ENCODE measurements at places on chromosomes 2 and 18.

GRCh38 chr2:37457401-37457901, 113.0 kb downstream of the QPCT start:
- DNase-seq, result peak; percentile 59

DNA sequence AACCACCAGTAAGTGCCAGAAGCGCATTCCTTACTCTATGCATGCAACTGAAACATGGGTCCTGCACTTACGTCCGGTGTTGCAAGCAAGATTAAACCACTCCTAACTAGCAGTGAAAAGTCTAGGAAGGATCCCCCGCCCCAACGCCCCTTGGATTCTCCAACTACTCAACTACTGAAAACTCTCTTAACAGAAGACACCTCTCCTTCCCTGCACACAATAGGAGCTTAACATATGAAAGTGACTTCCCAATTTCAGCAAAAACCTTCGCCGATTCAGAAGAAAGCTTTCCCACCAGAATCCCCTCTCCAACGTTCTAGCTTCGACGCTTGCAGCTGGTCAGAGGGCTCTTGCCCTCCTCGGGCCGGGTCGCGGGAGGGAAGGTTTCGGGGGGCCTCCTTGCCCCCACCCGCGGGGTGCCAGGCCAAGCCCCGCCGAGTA, 578 bp downstream of the IWS1 start:
- peak; percentile 74 for DNase-seq

DNA sequence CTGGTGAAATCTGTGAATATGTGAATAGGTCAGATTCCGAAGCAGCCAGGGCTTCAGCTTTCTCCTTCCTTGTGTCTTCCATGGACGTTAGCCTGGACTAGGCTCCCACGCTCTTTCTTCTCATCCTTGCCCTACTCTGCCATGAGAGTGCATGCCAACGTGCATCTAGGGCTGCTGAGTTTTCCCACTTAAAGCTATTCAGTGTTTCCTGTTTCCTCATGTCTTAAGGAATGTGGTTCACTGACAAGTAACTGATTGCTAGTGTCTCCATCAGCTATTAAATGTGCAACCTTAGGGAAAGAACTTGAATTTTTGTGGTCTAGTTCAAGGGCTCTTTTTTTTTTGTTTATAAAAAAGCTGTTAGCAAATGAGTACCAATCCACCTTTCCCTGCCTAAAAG, 642.3 kb upstream of the LINC00305 start:
- no peak for DNase-seq

DNA sequence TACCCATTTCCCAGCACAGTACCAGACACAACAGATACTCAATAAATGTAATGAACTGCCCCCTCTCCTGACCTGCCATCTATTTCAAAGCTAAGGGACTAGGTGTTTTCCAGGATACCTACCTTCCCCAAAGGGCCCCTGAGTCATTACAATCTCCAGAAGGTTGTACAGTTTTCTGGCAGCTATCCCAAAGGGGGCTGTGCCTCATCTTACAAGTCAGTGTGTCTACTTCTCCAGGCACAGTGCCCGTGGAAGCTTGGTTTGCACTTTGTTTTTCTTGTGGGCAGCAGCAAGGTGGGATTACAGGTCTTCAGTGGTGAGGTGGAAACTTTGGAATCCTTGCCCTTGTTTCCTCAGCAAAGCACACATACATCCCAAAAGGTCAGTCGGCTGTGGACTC, 62.8 kb upstream of the CYP26B1 start:
- no peak for DNase-seq

DNA sequence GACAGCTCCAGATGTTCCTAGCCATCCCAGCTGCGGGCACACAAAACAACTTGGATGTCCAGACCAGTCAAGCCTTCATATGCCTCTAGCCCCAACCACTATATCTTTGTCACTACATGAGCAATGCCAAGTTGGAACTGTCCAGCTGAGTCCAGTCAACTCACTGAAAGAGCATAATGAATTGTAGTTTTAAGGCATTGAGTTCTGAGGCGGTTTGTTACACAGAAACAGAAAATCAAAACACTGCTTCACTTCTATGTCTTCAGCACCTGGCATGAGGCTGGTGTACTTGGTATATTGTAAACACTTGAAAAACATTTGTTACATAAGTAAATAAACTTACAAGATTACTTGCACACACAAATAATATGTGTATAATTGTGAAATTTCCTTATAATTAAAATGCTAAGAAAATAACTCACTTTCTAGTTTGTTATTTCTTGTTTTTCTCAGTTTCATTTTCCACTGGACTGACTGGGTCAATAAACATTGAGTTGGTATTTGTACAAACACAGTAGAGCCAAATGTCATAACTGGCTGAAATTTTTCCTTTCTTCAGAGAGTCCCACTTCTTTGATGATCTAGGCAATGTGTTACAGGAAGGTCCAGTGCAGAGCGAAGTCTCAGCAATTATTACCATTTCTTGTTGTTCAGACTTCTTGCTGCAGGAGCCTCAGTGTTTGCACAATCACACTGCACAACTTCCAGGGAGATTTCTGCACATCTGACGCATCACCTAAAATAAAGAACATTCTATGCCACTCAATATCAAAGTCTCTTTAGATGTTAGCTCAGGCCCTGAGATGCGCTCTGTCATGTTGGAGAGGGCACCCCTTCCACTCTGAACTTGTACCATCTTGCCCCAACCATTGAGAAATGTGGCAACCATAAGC, 38.2 kb upstream of the DPP4 start:
- no peak for DNase-seq

GRCh38 chr2:100195942-100196341, 53.6 kb upstream of the AFF3 start:
- no peak for DNase-seq

GRCh38 chr2:56130463-56131070, 53.2 kb upstream of the CCDC85A start:
- DNase-seq, result peak; percentile 78

- peak; percentile 58 for DNase-seq
Measured at GRCh38 chr2:182240862-182241371, 185.9 kb downstream of the PDE1A start.

DNA sequence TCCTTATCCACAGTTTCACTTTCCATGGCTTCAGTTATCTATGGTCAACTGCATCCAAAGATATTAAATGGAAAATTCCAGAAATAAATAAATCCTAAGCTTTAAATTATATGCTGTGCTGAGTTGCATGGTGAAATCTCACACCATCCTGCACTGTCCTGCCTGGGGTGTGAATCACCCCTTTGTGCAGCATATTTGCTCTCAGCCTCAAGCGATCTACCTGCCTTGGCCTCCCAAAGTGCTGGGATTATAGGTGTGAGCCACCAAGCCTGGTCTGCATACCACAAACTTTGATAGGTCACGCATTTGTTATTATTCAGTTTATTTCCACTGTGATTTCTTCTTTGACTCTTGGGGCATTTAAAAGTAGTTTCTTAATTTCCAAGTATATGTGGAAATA, 117.2 kb downstream of the SPIRE1 start:
- no peak for DNase-seq

DNA sequence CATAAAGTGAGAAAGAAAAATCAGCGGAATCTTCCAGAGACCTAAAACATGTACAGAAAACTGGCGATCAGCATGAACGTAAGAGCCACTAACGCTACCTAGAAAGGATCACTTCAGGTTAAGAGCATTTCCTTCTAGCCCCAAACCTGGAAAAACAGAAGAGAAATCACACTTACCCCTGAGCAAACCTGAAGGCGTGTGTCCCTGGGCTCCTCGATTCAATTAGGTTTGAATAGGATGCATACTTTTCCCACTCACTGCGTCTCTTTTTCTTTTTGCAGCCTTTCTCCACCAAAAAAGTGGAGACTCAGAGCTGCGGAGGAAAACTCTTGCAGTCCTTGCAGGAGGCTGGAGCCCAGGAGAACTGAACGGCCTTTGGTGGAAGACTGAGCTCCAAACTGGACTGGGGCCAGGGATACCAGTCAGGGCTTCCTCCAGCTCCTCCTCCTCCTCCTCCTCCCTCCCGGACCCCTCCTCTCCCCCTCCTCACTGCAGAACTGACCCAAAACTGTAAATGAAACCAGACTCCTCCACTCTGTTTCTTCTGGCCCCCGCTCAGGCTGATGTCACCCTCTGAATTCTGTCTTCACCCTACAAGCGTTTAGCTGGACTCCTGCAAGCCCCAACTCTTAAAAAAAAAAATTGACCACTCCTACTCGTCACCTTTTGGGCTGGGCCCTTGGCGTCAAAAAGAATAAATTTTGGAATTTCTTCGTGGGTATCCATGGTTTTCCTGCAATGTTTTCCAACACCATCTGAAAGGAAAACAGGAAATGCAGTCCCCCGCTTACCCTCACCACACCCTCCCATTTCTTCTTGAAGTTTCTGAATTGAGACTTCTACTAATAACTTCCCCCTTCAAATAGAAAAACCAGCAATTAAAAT, at the start of gene COL6A3:
TSS of gene COL6A3 (minus strand) at position 388 of the 885 bp plus-strand sequence. CDS start 17,347 bp downstream, outside the sequence.
- DNase-seq, result peak; percentile 93

DNA sequence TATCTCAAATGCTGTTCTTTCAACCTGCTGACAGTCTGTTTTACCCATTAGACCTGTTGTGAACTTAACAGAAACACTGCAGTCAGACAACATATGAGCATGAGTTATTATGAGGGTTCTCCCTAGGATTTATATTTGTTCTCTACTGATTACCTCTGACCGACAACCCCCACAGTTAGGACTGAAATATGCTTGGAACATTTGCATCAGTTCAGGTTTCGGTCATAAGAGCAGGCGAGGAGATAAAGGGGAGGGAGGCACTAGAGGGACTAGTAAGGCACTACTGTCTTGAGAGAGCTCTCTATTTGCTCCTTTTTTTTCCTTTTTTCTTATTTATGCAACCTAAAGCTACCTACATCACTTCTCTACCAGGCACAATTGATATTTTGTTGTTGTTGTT, 133.2 kb upstream of the REG3G start:
- no peak for DNase-seq

DNA sequence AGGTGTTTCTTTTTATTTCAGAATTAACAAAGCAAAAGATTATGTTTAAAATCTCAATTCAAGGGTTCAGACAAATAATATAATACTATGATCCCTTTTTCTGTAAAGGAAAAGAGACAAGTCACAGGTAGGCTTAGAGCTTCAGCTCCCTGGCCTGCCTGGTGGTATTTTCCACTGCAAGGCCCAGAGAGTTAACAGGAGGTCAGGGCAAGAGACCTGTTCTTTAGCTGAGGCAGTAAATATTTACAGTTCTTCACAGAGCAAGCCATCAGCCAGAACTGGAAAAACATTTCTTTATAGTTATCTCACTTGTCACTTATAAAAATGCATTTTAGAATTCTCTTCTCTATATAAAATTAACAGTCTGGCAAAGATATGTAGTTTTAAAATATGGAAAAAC, 70.1 kb downstream of the EPG5 start:
- DNase-seq, result no peak

GRCh38 chr2:9984217-9984739, 32.8 kb downstream of the GRHL1 start:
- peak; percentile 68 for DNase-seq

GRCh38 chr2:177784745-177785067, 287.9 kb downstream of the PDE11A start:
- DNase-seq, result no peak

GRCh38 chr2:137183206-137183898, 418.0 kb downstream of the THSD7B start:
- DNase-seq, result no peak

DNA sequence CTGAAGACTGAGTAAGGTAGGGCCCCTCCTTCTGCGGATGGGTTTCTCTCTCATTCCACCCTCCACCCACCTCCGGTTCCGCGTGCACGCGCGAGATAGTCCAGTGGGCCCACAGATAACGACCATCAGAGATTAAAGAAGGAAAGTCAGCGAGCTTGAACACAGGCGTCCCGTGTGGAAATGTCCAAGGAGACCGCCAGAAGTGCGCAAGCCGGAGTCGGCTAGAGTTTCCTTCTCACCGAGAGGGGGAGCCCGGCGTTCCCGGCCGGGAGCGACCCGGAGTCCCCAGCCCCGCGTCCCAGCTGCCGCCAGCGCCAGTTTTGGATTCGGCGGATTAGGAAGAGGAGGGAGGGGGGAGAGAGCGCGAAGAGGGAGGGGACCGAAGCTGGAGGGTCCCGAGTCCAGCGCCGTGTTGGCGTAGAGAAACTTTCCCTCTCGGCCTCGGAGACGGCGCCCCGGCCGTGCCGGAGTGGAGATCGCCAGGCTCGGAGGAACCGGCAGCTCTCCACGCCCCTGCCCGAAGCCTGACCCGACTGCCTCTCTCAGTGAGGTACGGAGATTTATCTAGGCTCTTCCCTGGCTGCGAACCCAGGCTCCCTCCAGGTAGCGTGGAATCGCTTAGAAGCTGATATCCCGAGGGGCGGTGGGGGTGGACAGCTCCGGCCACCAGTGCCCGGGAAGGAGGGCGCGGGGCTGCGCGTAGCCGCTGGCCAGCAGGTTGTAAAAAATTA, at the start of gene GULP1:
TSS of gene GULP1 (plus strand) at position 258 of the 731 bp plus-strand sequence. CDS start 185,829 bp downstream, outside the sequence.
- DNase-seq, result peak; percentile 75

GRCh38 chr2:108855194-108855593, 68.6 kb downstream of the CCDC138 start:
- peak; percentile 18 for DNase-seq

GRCh38 chr2:54666634-54667265, 56.7 kb upstream of the EML6 start:
- DNase-seq, result peak; percentile 74

- peak; percentile 58 for DNase-seq
Measured at GRCh38 chr2:216404010-216404618, 8.2 kb upstream of the SMARCAL1 start.

- no peak for DNase-seq
Measured at GRCh38 chr2:197242719-197243118, 67.9 kb downstream of the ANKRD44 start.

DNA sequence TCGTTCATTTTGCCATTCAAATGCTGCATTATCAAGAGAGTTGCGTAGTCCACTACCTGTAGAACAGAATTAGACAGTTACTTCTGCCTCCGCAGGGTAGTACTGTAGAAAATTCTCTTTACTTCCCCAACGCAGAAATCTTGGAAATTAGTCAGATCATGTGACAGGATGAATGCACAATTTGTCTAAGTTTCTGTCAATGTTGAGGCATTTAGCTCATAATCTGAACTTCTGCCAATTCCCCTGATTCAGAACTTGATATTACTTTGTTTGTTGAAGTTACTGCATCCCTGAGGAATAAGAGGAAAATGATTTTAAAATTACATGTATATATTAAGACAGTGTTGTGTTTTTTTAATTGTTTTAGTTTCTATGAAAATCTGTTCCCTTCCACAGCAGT, 83.4 kb downstream of the TTC27 start:
- peak; percentile 92 for DNase-seq

GRCh38 chr18:62187543-62188510, 772 bp downstream of the RELCH start:
- DNase-seq, result no peak

DNA sequence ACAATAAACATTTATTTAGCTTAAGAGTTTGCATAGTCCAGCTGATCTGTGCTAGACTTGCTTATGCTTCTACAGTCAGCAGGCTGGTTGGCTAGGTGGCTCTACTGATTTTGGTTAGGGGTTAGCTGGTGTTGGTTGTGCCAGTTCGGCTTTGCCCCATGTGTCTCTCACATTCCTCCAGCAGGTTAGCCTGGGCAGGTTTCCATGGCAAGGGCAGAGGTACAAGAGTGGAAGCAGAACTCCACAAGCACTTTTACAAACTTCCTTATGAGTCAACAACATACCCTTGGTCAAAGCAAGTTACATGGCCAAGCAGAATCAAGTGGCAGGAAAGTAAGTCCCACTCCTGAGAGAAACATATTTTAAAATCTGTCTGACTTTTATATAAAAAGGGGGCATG, 82.3 kb downstream of the SS18 start:
- no peak for DNase-seq
